ENCODE measurements at places on chromosomes 5 and 9.

DNA sequence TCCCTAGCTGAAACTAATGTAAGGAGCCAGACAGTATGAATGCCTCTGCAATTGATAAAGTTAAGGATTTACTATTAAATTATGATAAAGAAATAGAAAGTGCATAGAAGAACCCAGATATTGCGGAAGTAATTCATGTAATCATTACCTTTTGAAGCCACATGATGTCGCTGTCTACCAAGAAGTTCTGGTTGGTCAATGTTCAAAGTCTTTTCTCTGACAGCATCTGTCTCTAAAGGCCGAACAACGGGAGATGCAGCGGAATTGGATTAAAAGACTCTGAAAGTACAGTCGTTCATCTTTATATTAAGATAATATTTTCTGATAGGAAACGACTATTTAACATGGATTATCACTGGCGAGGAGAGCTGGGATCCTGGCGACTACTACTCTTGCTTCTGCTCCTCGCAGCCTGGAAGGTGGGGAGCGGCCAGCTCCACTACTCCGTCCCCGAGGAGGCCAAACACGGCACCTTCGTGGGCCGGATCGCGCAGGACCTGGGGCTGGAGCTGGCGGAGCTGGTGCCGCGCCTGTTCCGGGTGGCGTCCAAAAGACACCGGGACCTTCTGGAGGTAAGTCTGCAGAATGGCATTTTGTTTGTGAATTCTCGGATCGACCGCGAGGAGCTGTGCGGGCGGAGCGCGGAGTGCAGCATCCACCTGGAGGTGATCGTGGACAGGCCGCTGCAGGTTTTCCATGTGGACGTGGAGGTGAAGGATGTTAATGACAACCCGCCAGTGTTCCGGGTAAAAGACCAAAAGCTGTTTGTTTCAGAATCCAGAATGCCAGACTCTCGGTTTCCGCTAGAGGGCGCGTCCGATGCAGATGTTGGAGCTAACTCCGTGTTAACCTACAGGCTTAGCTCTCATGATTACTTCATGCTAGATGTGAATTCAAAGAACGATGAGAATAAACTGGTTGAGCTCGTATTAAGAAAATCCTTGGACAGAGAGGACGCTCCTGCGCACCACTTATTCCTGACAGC, at the start of gene PCDHA8:
Gene PCDHA8, plus strand, starts transcription at position 210 of the 985 bp plus-strand sequence. Its CDS starts 135 bp downstream, at position 345.
- no peak for DNase-seq

GRCh38 chr5:125549322-125549911, 803.0 kb upstream of the ZNF608 start:
- no peak for DNase-seq

DNA sequence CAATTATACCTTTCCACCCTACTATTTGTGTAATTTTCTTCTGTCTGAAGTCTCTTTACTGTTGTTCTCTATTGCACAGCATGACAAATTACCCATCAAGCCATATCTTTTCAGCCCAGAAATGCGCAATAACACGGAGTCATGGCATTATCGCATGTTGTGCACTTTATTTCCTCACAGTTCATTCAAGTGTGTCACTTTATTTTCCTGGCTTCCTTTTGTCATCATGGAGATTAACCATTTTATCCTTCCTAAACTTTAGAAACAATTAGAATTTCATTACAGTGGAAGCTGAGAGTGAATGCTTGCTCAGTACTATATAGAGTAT, 41.3 kb upstream of the MEF2C start:
- DNase-seq, result no peak

DNA sequence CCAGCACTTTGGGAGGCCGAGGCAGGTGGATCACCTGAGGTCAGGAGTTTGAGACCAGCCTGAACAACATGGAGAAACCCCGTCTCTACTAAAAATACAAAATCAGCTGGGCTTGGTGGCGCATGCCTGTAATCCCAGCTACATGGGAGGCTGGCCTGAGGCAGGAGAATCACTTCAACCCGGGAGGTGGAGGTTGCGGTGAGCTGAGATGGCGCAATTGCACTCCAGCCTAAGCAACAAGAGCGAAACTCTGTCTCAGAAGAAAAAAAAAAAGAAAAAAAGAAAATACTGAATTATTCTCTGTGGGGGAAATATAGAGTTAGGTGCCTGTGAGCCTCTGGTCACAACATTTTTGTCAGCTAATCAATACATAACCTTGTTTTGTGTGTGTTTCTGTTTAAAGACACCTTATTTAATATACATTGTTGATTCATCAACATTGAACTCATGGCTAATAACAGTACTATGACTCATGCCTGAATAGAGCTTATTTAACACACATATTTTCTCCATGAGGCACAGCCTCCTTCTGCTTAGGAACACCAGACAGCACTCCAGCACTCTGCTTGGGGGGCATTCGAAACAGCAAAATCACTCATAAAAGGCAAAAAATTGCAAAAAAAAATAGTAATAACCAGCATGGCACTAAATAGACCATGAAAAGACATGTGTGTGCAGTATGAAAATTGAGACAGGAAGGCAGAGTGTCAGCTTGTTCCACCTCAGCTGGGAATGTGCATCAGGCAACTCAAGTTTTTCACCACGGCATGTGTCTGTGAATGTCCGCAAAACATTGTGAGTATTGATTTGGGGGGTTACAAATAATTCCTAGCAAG, at the start of gene IL31RA:
Gene IL31RA, plus strand, starts transcription at position 519 of the 836 bp plus-strand sequence. Its CDS starts 214 bp downstream, at position 733.
- no peak for DNase-seq

DNA sequence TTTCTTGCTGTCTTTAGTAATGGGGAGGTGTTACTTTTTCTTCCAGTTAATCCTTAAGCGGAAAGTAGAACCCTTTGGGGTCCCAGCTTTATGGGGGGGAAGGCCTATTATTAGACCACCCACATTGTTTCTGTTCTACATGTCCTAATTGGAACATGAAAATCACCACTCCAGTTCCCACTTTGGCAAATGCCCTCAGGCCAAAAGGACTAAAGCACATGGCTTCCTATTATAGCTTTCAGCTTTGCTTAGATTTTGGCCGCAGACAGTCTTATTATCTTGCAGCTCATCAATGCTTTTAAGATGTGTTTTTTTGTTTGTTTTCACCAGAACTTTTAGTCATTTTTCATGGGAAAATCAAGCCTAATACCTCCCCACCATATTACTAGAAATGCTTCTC, 296.8 kb upstream of the ANKH start:
- no peak for DNase-seq

DNA sequence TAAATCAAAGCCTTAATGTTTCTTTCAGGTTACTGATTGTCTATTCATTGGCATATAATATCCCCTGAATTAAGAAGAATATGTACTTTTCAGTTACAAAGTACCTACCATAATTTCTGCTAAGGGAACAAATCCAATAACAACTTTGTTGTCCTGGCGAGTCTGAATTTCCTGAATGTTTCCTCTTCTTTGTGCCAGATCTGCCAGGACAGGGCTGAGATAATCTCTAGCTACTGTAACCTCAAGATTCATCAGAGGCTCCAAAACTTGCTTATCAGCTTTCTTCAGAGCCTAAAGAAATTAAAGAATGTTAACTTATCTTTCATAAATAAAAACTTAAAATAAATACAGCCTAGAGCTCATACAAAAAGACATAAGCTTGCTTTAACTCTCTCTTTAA, 37.2 kb downstream of the HEXB start:
- no peak for DNase-seq

DNA sequence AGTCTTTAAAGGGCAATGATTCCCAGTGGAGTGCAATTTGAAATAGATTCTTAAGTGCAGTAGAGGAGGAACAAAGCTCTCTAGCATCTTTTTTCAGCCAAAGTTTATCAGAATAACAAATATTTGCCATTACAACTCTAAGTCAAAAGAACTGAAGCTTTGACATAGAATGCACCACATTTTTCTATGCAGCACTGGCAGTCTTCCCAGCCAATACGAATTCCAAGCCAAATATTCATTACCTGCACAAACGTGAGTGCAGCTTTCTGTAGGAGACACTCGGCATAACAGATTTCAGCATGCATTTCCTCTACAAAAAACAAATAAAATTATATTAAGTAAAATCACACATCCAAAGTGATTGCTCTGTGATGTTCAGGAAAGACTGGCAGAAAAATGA, 103.4 kb downstream of the TTC39B start:
- no peak for DNase-seq

DNA sequence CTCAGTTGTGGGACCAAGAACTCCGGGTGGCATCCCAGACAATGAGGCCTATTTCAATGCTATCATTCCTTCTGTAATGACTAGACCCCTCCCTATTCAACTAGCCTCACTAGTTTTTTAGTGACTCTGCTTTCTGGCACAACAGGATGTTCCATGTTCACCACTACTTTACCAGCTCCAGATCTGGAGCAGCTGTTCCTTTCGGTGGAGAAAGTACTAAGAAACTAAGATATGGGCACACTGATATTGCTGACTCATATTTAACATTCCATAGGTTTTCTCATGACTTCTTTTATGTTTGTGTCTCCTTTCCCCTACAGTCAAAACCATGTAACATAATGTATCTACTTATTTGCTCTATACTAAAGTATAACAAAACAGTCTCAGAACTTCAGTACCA, 24.1 kb downstream of the IL33 start:
- no peak for DNase-seq

DNA sequence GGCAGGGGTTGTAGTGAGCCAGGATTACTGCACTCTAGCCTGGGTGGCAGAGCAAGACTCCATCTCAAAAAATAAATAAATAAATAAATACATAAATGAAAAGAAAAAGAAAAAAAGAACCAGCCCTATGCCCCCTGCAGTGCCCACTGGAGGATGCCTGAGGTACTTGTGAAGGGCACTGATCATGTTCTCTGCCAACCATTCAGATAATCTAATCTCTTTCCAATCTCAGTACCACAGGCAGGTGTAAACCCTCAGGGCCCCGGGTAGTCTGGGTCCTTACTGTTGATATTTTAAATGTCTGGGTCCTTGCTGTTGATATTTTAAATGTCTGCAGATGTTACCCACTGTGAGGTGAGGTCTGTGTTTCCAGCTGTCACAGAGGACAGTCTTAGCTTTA, 321.8 kb upstream of the ADCY2 start:
- DNase-seq, result no peak

GRCh38 chr9:68523367-68523936, 17.2 kb downstream of the TMEM252 start:
- DNase-seq, result no peak

DNA sequence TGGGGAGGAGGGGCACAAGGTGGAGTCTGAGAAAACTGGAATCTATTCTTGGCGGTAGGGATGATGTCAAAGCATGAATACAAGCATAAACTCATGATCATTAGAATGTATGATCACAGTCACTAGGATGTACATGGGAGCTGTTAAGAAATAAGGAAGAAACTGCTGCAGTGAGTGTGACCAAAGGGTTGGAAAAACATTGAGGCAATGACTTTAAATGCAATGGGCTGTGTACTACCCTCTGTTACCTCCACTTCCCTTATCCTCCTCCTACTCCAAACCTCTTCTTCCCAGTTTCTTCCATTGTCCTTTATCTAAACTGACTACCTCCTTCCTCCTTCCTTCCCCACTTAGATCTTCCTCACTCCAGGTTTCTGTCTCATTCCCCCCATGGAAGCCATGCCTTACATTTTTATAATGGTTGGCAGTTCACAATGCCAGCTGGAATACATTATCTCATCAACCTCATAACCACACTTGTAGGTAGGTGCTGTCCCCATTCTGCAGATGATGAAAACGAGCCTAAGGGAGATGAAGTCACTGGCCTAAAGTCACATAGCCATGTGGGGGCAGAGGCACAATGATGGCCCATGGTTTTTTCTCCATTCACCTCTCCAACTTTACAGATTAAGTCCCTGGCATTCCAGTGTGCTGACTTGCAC, 21.9 kb upstream of the TNFSF15 start:
- no peak for DNase-seq

DNA sequence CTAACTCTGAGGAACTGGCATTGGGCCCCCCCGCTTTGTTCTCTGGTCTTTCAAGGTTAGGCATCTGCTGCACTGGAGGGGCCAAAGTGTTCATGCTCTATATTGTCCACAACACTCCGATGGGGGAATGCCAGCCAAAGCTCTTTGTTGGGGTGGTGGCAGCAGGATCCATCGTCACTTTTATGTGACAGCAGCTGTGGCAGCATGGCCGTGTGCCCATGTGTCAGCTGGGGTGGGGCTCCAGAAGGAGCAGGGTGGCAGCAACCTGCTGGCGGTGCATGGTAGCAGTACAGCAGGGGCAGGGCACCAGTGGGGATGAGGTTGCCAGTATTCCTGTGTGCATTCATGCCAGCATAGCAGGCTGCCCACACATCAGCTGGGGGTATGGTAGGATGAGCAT, 28.2 kb downstream of the ITGA2 start:
- DNase-seq, result no peak

DNA sequence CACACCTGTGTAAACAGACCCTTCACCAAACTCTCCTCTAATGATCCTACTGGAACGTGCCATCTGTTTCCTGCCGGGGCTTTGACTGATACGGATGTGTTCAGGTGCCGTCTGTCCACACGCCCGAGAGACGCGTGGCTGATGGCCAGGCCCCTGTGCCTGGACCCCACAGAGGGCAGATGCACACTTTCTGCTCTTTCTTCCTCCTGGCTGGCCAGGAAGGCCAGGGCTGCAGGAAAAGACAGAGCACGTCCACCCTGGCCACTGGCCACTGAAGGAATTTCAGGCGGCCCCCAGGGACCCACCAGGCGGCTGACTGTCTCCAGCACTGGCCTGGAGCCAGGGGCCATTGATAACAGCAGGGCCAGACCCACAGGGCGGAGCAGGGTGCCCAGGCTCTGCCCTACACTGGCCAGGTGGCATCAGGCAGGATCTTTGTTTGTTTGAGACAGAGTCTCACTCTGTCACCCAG, 3.6 kb upstream of the ENG start:
- DNase-seq, result no peak

GRCh38 chr5:13941468-13941867, 3.0 kb downstream of the DNAH5 start:
- DNase-seq, result no peak

DNA sequence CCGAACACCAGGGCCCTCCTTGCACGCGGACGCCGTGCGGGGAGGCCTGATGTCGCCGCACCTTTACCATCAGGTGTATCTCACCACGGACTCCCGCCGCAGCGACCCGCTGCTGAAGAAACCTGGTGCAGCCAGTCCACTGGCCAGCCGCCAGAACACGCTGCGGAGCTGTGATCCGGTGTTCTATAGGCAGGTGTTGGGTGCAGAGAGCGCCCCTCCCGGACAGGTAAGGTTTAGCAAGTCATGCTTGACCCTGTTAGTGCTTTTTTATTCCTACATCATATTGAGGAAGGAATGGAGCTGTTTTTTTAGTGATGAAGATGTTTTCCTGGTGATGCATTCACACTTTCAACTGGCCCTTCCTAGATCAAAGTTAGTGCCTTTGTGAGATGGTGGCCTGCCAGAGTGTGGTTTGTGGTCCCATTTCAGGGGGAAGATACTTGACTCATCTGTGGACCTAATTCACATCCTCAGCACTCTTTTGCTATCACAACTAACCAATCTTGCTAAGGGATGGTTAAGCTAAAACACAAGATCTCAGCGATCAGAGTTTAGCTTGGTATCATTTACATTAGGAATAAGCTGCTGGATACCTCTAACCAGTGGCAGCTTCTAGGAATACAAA, 2.7 kb downstream of the PCDHGC3 start:
- no peak for DNase-seq

- DNase-seq, result no peak
Measured at GRCh38 chr5:147906326-147907095, at the start of gene C5orf46. TSS of gene C5orf46 (minus strand) at chr5:147906538. CDS start at chr5:147906501, 37 bp downstream.
